ENCODE measurements at places on chromosomes 11 and 22.

- DNase-seq: no peak
Observed at GRCh38 chr22:39207141-39208012, 37.4 kb downstream of the PDGFB start.

DNA sequence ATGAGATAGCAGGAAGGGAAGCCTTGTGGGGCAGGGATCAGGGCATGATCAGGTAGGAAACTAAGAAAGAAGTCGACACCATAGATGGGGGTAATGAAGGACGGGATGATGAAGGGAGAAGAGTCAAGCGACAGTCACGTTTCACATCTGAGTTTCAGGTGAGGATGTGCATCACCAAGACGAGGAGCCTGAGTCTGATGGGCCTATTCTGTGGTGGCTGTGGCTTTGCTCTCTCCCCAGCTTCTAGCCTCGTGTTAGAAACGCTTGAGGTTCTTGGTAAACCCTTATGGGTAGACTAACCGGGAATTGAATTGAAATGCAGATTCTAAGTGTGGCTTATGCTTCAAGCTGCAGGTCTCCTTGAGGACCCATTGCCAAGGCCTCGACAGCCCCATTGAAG is 45.6 kb upstream of the LMO1 start:
- DNase-seq: no peak

- no peak for DNase-seq
Observed at GRCh38 chr11:58905011-58905720, 34.1 kb upstream of the GLYATL1 start.

GRCh38 chr22:43923191-43923590 is 414 bp upstream of the PNPLA3 start:
- no peak for DNase-seq

- DNase-seq: no peak
Observed at GRCh38 chr22:24181996-24182899, 961 bp downstream of the SUSD2 start.

- no peak for DNase-seq
Observed at GRCh38 chr11:64366751-64367150, 7.8 kb downstream of the RPS6KA4 start.

DNA sequence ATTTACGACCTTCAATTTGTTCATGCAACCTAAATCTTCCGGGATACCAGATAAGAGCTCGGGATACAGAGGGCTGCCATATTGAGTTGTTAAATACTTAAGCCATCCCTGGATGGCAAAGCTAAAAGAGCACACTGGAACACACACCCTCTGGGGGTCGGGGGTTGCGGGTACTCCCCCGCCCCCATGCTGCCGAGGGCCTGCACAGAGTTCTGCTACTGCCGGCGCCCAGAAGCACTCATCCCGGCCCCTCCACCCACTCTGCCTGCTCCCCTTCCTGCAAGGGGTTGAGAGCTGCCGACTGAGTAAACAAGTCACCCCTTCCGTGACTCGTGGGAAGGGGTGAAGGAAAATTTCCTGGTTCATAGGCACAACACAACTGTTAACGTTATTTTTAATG is 9.3 kb upstream of the MMP13 start:
- DNase-seq: no peak

DNA sequence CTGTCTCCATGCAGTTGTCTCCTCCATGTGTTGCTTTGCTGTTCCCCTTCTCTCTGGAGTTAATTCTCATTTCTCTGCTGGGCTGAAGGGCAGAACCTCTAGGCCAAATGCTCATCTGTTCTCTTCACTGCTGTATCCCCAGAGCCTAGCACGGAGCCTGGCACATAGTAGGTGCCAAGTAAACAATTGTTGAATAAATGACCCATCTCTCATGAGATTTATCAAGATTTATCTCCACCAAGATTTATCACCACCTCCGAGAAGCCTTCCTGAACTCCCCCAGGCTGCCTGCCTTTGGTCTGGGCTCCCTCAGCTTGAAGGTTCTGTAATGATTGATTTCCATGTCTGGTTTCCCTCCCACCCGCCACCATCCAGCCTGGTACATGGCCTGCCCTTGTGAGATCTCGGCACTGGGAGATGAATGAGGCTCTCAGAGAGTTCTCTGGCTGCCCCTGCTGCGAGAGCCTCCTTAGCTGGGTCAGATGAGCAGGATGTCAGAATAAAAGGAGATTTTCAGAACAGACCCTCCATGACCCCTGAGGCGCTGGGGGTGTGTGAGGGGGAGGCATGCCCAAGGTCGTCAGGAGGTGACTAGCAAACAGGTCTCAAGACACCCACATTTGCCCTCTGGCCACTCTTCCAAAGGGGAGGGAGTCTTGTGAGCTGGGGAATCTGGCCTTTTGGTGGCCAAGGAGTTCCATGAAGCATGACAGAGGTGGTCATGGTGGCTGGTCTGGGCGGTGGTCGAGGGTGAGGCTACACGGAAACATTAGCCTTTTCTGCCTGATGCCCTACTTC is 2.4 kb upstream of the GDPD5 start:
- DNase-seq: no peak

Data from NCI-H1694 (cell line).